T-helper 22 cell (primary cell): ENCODE measurements at places on chromosomes 16 and 17.

- DNase-seq: no peak
Observed at GRCh38 chr16:78246559-78246958, 147.1 kb downstream of the WWOX start.

DNA sequence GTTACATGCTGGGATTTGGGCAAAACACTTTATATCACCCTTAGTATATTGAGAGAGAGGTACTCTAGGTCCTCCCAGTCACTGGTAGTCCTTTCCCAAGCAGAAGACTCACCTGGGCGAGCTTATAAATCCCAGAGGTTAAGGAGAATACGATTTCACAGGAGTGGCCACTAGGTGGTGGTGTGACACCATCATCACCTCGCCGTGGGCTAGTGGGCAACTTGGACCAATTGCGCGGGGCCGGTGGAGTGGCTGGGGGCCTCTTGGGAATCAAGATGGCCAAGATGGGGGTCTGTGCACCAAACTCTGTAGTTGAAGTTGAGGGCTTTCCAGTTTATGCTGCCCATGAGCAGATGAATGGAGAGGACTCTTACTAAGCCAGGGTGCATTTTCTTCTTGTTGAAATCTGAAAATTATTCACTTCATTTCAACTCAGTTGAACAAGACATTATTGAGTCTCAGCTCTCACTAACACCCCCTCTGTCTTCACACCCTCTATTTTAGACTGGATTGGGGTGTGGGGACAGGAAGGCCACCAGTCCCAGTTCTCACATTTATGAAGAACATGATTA, 38.2 kb upstream of the PIRT start:
- no peak for DNase-seq

GRCh38 chr17:78400581-78401240, 22.3 kb downstream of the PGS1 start:
- DNase-seq: no peak

GRCh38 chr17:21419299-21420239, 43.4 kb downstream of the KCNJ12 start:
- no peak for DNase-seq

GRCh38 chr17:74769856-74770497, 6.2 kb downstream of the NAT9 start:
- no peak for DNase-seq

GRCh38 chr17:76004750-76005262, 4.2 kb downstream of the CDK3 start:
- DNase-seq: no peak

GRCh38 chr17:67390646-67391361, 13.7 kb downstream of the PITPNC1 start:
- DNase-seq: peak; percentile 37

GRCh38 chr16:84537491-84538151, 33.2 kb upstream of the MEAK7 start:
- no peak for DNase-seq

DNA sequence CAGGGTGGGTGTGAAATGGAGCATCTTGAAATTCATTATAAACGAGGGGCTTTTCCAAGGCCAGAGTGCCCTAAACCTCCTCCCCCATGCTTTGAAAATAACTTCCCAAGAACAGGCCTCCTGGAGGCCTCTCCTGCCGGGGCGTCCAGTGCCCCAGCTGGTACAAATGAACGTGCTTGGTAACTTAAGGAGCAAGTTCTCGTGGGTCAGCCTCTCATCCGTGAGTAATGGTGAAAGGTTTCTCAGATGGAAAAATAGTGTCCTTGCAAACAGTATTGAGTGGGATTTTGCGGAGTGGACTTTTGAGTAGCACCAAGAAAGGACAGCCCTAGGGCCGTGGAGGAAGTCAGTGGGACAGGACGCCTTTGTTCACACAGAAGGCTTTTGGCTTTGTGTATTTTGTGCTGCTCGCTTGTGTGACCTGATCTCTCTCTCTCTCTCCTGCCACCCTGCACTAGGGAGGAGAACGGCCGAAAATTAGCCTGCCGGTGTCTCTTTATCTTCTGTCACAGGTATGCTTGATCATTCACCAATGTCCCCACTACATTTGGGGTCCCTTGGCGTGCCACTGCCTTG, 34.6 kb downstream of the CLEC16A start:
- DNase-seq: no peak

- no peak for DNase-seq
Observed at GRCh38 chr16:11194913-11195312, 61.1 kb downstream of the SOCS1 start.

DNA sequence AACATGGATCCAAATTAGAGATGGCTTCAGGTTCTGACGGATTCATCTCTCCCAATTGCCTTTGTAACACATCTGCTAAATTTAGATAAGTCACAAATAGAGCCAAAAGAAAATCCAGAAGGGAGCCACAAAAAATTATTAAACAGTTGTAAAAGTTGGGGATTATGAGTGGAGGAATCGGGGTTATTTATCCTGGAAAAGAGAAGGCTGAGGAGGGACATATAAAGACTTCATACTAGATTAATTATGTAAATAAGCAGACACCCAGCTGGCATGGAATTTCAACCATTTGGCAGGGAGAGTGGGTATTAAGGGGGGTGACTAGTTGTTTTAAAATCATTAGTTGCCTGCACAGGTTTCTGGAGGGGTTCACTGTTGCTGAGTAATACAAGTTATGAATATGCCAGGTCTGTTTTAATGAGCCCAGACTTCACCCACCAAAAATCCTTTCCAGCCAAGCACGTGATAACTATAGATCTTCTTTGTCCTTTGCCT, 89.6 kb downstream of the CDH13 start:
- no peak for DNase-seq

GRCh38 chr17:35341411-35341992, 31.9 kb downstream of the SLFN11 start:
- DNase-seq: no peak

DNA sequence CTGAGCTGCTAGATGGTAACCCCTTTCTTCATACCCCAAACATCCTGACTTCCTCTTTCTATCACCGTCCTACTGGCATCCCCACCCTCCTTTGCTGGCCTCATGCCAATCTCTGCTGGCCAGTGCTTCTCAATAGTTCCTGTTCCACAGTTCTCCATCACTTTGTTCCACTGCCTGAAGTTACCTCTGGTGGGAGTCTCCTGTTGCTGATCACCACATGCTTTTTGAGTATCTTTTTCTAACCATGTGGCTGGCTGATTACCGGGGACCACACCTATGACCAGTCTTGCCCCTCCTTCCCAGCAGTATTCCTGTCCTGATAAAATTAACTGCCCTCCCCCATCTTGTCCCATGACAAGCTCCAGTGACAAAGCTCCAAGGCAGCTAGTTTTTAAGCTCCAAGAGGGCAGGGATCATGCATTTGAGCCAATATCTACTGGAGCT, 380.4 kb upstream of the CCL2 start:
- no peak for DNase-seq

- DNase-seq: no peak
Observed at GRCh38 chr17:80743181-80743771, 198.6 kb downstream of the RPTOR start.

DNA sequence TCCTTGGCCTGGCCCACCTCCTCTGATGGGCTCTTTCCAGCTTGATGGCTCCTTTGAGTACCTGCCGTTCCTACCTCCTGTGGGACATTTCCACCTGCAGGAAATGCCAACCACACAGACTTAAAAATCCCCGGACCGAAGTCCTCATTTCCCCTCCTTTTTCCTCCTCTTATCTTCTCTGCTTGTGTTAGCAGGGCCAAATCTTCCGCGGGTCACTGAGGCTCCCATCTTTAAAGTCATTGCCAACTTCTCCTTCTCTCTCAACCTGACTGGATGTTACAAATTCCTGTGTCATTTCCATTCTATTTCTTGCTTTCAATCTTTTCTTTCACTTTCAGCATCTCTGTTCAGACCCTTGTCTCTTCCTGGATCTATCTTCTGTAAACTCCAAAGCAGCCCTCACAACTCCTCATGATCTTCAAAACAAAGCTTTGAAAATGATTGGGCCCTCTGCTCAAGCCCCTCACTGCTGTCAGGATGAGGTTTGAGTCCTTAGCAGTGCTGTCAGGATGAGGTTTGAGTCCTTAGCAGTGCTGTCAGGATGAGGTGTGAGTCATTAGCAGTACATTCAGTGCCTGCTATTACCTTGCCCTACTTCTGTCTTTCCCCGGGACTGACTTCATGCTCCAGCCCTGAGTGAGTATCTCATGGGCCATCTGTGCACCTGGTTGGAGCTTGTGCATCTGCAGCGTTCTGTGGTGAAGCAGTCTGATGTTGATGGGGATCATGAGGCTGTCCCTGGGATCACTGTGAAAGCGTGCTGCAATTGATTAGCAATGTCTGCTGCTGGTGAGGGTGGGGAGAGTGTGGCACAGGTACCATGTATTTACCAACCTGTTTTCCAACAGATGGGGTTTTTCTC, 100.1 kb downstream of the IRF8 start:
- DNase-seq: no peak

GRCh38 chr17:78111727-78112517, 16.6 kb downstream of the TMC6 start:
- no peak for DNase-seq

- DNase-seq: no peak
Observed at GRCh38 chr16:47026947-47027346, 53.5 kb upstream of the DNAJA2 start.

GRCh38 chr17:2002767-2003329, 22.3 kb downstream of the RTN4RL1 start:
- no peak for DNase-seq

DNA sequence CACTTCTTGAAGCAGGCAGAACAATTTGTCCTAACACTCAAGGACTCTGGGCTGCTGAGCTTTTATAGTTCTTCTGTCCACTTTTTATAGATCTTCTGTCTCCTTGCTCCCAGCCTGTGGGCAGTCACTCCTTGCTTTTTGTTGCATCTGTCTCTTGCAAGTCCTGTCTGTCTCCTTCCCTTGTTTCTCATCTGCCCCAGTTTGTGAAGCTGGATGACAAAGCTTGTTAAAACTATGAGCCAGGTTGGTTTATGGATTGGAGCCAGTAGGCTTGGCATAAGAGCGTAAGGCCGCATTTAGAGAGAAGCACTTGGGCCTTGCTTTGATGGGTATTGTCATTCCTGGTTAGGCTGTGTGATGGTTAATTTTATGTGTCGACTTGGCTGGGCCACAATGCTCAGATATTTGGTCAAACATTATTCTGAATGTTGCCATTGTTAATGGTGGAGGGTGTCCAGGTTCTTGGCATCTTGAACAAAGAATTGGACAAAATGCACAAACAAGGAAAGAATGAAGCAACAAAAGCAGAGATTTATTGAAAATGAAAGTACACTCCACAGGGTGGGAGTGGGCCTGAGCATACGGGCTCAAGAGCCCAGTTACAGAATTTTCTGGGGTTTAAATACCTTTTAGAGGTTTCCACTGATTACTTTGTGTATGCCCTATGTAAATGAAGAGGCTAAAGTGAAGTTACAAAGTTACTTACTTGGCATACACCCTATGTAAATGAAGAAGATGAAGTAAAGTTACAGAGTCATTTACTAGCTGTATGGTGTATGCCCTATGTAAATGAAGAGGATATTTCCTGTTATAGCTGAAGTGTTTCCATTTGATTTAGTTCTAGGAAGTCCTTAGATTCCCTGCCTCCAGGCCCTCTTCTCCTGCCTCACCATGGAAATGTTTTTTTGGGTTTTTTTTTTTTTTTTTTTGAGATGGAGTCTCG, 8.0 kb upstream of the CPPED1 start:
- no peak for DNase-seq

DNA sequence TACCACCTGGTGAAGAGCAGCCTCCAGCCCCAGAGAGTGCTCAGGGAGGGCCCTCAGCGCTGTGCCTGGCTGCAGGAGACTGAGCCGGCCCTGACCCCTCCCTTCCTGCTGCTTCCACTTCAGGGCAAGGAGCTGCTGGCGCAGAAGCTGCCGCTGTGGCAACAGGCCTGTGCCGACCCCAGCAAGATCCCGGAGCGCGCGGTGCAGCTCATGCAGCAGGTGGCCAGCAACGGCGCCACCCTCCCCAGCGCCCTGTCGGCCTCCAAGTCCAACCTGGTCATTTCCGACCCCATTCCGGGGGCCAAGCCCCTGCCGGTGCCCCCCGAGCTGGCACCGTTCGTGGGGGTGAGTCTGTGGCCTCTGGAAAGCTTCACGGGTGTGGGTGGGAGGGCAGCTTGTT, 61.9 kb upstream of the PVALEF start:
- DNase-seq: no peak

DNA sequence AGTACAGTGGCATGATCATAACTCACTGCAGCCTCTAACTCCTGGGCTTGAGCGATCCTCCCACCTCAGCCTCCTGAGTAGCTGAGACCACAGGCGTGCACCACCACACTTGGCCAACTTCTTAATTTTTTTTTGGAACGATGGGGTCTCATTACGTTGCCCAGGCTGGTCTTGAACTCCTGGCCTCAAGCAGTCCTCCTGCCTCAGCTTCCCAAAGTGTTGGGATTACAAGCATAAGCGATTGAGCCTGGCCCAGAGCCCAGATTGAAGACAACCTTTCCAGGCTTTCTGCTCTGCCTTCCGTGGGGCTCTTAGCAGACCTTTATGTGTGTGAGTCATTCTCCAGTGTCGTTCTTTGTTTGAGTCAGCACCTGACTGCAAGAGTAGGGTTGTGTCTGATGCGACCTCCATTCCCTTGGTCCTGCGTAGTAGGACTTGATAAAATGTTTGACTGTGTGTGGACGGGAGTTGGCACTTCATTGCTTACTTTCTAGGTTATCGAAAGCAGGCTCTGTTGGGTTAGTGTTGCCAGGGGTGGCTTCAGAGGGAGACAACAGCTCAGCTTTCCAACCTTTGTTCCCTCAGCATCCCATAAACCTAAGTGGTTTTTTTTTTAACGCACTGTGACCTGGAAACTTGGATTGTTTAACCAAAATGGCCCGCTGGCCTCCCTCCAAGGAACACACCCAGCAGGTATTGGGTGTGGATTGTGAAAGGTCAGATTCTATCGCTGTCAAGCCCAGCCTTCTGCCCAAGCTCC, 26.4 kb downstream of the EEF2K start:
- no peak for DNase-seq

DNA sequence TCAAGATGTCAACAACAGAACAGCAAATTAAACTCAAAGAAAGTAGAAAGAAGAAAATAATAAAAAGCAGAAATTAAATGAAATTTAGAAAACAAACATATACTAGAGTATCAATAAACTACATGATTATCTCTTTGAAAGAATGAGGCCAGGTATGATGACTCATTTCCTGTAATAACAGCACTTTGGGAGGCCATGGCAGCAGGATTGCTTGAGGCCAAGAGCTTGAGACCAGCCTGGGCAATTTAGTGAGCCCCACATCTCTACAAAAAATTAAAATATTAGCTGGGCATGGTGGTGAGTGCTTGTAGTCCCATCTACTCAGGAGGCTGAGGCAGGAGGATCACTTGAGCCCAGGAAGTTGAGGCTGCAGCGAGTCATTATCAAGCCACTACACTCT, 232.5 kb downstream of the RAB11FIP4 start:
- no peak for DNase-seq
